Stimulated activated CD4-positive, alpha-beta T cell treated with anti-CD3 and anti-CD28 coated beads, Interleukin-15, amount 100 ng/mL, for 48 hours (primary cell): ENCODE measurements at places on chromosomes 1 and 21.

DNA sequence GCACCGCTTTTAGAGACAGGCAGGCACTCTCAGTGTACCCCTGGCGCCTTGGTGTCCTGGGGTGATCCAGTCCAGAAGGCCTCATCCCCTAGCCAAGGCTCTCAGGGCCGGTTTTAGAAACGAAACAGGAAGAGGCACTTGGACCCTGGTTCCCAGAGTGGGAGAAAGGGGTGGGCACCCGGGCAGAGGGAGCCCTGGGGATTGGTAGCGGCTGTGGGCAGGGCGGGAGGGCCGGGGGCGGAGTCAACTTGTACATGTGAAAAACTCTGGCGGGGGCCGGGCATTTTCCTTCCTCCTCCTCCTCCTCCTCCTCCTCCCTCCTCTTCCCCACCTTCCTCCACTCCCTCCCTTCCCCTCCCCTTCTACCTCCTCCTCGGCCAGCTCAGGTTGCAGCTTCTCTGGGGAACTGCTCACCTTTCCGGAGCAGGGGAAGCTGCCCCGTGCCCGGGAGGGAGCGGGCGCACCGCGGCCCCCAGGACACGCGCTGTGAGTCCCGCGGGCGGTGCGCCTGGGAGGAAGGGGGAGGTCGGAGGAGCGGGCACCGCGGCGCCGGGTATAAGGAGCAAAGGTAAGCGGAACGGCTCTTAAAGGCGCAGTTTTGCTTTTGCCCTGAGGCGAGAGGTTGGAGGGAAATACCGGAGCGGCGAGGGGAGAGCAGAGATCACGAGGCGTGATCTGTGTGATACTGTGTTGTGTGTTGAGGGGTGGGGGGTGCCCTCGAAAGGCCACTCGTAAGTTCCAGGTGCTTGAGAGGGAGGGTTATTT, at the start of gene CDK18:
TSS of gene CDK18 (plus strand) at position 359 of the 765 bp plus-strand sequence. CDS start 18,499 bp downstream, outside the sequence.
- DNase-seq: no peak

DNA sequence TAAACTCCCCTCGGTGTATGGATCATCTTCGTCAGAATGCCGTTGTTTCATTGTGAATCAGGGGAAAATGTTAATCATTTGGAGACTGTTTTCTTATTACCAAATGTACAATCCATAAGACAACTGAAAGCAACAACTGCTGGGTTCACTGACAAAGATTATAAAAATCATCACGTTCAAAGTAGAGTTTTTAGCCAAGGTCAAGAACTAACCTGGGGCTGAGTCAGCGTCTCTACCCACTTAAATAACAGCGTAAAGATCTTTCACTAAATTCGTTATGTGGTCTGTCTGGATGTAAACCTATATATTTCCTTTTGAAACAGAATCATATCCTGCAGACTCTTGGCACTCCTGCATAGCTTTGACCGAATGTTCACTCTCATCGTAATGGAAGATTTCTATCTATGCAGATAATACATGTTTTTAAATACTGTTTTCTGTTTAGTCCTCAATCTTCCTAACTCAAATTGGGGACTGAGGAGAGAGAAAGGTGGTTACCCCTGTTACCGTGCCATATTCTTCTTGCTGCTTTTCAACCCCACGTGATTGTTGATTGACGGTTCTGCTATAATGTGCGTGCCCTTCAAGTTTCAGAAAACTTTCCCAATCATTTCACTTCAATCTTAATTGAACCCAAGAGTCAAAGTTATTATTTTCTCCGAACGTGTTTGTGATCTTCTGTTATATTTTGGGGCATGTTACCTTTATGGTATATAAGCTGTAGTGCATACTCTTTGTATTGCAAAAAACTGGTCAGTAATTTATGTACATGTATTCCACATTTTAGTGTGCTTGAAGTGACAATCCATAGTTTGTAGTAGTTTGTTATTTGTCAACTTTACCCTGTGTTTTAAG, 15.6 kb upstream of the NCMAP start:
- DNase-seq: no peak

- no peak for DNase-seq
These were observed 105.4 kb upstream of the F3 start for GRCh38 chr1:94646786-94647555.

DNA sequence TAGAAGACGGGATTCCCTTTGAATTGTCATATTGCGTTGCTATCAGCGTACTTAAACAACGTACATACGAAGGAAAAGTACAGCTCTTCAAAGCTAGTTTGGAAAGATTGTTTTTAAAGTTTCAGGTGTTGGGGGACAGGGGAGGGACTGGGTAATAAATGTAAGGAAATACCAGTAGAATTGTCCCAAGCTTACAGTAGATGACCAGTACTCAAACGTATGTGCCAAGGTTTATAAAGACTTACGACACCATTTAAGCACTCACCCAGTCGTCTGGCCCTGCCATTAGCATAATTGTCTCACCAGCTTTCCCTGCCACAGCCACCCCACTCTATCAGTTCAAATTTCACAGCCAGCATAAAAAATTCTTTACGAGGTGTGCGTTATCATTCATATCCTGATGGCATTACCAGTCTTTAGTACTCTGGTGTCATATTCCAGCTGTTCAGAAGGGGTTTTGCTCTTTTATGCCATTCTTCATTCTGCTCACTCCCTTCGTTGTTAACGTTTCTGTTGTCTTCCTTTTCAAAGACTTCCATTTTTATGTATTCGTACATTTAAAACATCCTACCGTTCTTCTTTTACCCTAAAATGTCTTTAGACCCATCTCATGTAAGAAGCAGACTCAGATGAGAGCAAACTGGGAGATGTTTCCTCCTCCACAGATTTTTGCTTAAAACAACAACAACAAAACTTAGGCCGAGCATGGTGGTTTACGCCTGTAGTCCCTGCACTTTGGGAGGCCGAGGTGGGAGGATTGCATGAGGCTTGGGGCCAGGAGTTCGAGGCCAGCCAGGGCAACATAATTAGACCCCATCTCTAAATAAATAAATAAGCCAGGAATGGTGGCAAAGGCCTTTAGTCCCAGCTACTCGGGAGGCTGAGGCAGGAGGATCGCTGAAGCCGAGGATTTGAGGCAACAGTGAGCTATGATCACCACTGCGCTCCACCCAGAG, 1.0 kb upstream of the HP1BP3 start:
- DNase-seq: no peak

GRCh38 chr1:165454091-165454610, 9.2 kb upstream of the RXRG start:
- DNase-seq: no peak

- DNase-seq: no peak
These were observed 1.7 kb upstream of the WNT9A start for GRCh38 chr1:227949341-227949921.
